ENCODE measurements at places on chromosomes 13 and 19.

DNA sequence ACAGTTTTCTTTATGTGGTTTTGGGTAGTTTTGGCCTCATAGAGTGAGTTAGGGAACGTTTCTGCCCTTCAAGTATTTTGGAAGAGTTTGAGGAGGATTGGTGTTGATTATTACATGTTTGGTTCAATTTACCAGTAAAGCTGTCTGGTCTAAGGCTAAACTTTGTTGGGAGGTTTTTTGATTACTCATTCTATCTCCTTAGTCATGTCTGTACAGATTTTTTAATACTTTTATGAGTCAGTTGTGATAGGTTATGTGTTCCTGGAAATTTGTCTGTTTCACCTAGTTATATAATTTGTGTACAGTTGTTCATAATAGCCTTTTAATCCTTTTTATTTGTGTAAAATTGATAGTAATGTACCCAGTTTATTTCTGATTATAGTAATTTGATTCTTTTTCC is 20.4 kb downstream of the RNF17 start:
- DNase-seq: no peak

GRCh38 chr13:110808138-110808537 is 94.6 kb downstream of the ING1 start:
- DNase-seq: no peak

DNA sequence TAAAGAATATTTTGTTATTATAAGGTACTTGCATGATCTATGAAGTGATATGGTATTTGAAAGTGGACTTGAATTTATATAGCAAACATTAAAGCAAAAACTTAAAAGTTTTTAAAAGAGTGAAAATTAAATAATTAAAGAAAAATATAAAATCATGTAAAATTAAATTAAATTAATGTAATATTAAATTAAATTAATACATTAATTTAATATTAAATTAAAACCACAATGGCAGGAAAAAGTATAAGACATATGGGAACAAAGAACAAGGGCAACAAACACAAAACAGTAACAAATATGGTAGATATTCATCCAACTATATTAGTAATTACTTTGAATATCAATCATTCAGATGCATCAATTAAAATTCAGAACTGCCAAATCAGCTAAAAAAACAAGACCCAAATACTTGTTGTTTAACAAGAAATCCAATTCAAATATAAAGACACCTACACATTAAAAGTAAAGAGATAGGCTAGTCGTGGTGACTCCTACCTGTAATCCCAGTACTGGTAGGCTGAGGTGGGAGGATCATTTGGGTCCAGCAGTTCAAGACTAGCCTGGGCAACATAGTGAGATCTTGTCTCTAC is 992.2 kb upstream of the MIR17HG start:
- DNase-seq: no peak

- no peak for DNase-seq
These were observed 6.2 kb downstream of the RPS19 start for GRCh38 chr19:41866284-41866683.

GRCh38 chr19:55656988-55657747 is 2.3 kb downstream of the U2AF2 start:
- DNase-seq: no peak

GRCh38 chr19:51688671-51689571 is 4.2 kb upstream of the SPACA6 start:
- DNase-seq: peak; percentile 90

GRCh38 chr13:24011266-24011665 is 114.0 kb upstream of the C1QTNF9B start:
- DNase-seq: no peak

- no peak for DNase-seq
These were observed 9.4 kb upstream of the PROZ start for GRCh38 chr13:113148940-113149503.

GRCh38 chr13:51477653-51478324 is 25.0 kb upstream of the INTS6 start:
- no peak for DNase-seq

- DNase-seq: peak; percentile 0
These were observed 213.7 kb downstream of the SLITRK5 start for GRCh38 chr13:87884884-87885283.

- no peak for DNase-seq
These were observed 996 bp downstream of the ERVV-2 start for GRCh38 chr19:53045536-53045935.

DNA sequence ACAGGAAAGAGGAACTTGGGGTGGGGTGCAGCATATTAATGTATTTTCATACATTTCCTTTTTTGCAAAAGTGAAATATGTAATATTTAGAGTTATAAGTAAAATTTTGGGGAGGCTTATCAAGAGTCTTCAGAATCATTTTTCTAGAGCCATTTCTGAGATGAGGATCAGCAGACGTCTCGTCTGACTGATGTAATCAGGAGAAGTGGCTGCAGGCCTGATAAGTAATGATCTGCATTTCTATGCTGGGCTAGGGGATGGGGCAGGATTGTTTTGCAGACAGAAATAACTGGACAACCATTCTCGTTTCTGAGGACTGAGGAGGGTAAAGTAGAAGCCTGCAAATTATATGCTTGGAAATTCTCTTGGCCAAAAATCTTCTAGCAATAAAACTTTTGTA is 89.2 kb upstream of the ARGLU1 start:
- DNase-seq: no peak

- DNase-seq: no peak
These were observed 40.5 kb downstream of the USP12 start for GRCh38 chr13:27130979-27131623.

DNA sequence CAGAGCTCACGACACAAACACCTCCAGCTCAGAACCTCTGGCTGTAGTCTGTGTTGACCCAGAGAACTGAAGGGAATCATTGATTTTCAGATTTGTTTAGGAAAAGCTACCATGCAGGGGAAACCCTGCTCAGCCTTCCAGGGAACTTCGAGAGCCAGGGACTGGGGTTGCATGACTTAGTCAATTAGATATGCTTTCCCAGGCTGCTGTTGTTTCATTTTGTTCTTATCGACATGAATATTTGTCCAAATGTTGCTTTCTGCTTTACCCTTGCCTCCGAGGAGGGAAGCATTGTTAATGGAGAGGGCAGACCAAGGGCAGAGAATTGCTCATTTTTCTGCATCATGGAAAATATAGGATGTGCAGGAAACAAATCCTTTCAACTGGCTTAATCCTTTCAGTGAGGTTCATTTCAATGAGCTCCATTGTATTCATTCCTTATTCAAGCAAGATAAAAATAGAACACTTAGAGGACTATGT is 82.5 kb downstream of the KLF5 start:
- DNase-seq: peak; percentile 88

DNA sequence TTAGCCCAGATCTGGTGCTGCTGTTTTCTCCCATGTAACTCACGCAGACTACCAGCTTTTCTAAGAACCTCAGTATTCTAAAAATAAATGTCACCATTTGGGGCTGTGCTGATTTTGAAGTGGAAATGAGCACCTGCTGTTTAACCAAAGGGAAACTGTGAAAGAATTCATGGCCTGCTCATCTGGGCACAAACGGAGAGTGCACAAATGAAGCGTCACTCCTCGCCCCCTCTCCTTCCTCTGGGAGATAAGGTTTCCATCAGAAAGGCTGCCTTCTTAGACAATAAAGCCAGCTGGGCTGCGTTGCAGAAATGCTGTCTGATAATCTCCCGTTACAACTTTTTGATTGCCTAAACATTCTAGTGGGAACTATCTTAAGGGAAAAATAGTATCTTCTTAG is 73.7 kb upstream of the SLC15A1 start:
- DNase-seq: no peak

- no peak for DNase-seq
These were observed 2.4 kb downstream of the CD320 start for GRCh38 chr19:8305798-8306197.

GRCh38 chr13:112885782-112886268 is 83.2 kb upstream of the MCF2L start:
- DNase-seq: peak; percentile 68

DNA sequence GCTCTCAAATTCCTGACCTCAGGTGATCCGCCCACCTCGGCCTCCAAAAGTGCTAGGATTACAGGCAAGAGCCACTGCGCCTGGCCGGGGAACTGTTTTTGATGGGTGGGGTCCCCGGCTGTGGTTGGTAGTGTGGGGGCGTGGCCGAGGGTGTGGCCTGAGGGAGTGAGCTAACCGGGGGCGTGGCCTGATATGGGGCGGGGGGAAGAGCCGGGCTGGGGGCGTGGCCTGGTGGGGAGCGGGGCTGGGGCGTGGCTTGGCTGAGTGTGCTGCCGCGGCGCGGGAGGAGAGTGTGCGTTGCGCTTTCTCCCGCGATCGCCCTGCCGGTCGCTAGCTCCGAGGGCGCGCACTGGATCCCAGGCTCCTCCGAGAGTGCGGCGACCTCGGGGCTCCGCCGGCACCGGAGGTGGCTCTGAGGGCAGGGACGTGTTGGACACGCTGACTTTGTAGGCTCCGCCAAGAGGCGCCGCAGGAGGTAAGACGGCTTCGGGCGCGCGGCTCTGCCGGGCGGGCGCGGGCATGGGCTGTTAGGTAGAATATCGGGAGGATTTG is at the start of gene SPATA13:
SPATA13 (plus strand) TSS at position 263 of the 552 bp plus-strand sequence. CDS start 62,210 bp downstream, outside the sequence.
- DNase-seq: peak; percentile 62

All from foreskin melanocyte (primary cell).